Activated T-cell treated with anti-CD3 and anti-CD28 coated beads, Interleukin-2, amount 50 U/mL, for 72 hours (primary cell): ENCODE measurements at places on chromosomes 12 and 14. TPM values are rescaled to one million over a fixed set of nuclear protein-coding genes. Genes with fewer than 3 reads are reported as not detected.
A peak's percentile ranks its signal among the peaks of the same experiment; 100 is the strongest.

The DNAL1 gene
- total RNA-seq: 6.8 TPM

The CIROP gene
- total RNA-seq: not detected

The ATG2B gene
- total RNA-seq: 28.3 TPM

The ASIC1 gene
- 5.8 TPM for total RNA-seq

The TRPV4 gene
- total RNA-seq: not detected

DNA sequence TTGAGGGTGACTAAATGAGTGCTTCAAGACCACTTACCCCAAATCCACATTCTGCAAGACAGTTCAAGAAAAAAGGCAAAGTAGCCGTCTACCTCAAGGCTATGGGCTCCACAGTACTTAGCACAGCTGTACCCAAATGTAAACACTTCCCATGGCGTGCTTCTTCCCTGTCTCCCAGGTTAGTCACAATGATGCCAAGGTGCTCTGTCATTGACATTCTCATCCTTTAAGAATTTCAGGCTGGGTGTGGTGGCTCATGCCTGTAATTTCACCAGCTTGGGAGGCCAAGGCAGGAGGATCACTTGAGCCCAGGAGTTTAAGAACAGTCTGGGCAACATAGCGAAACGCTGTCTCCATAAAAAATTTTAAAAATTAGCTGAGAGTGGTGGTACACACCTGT lies 51.2 kb upstream of the CERS5 start:
- no peak for DNase-seq

- DNase-seq: no peak
Observed at GRCh38 chr14:24437020-24437735, 5.4 kb downstream of the SDR39U1 start.

GRCh38 chr14:97846156-97846555 lies 1049.0 kb downstream of the VRK1 start:
- peak; percentile 15 for DNase-seq

- no peak for DNase-seq
Observed at GRCh38 chr12:23618718-23619117, 330.8 kb downstream of the SOX5 start.

GRCh38 chr14:106875503-106875902 lies 1349.1 kb downstream of the TMEM121 start:
- peak; percentile 62 for DNase-seq

DNA sequence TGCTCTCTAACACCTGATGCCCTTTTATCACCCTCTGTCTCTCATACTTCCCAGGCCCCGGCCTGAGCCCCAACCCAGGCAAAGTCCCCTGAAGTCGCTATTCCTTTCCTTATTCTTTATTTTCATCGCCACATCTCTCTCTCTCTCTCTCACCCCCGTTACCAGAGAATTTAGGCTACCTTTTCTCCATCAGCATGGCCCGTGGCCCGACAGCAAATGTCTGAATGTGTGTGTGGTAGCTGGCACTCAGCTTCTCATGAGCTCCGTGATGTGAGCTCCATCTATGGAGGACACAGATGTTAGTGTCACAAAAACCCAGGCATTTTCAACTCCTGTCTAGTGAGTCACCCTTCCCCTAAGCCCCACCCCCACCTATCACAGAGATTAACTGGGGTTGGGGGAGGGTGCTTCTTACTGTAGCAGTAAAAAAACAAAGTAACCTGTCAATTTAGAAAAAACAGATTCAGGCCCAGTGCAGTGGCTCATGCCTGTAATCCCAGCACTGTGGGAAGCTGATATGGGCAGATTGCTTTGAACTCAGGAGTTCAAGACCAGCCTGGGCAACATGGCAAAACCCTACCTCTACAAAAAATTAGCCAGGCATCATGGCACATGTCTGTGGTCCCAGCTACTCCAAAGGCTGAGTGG lies 53.8 kb downstream of the VCPKMT start:
- DNase-seq: peak; percentile 84

DNA sequence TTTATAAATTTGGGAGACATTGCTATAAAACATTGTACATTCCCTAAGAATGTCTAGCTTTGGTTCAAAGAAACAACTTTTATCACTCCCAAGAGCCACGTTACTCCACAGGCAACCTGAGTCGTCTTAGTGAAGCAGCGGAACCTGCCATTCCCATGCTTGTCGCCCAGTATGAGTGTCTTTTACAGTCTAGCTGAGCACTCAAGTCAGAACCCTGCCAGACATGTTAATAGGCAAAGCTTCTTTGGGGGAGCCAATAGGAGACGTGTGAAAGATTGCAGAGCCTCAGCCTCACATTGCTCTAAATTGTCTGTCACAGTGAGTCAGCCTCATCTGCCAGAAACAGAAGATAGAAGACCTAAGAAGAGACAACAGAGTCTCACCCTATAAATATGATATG lies 541.6 kb upstream of the FLRT2 start:
- no peak for DNase-seq

DNA sequence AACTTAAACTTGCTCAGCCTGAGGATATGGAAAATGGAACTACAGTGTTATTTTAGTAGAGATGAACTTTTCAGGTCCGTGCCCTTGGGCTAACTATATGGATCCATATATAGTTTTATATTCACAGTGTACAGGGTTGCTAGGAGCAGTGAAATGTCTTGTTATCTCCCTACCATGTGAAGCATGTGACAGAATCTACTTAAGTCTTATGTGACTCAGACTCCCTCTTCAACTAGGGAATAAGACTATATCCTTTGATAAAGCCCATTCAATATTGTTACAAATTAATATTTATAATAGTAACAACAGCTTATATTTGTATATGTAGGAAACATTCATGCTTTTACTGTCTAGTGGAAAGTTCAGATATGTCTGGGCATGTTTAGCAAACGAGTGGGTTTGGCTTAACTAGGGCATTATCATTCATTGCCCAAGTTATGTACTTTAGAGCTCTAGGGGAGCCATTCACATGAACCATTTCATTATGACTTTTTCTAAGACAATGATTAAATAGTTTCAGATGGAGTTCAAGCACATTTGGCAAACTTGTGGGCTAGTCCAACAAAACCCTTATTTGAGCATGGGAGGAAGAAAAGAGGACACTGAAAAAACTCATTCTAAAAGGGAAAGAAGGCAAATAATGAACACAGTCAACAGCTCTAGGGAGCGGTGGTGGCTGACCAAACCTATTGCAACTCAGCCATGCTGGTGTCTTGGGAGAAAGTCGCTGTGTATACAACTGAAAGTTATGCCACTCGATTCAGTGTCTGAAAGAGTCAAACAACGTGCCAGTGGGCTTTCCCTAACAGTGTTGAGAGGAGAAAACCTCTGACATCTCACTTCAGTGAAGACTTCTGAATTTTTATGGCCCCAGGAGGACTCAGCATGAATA lies 305.9 kb upstream of the G2E3 start:
- no peak for DNase-seq
